ENCODE measurements at places on chromosomes 6 and 20. TPM values are rescaled to one million over a fixed set of nuclear protein-coding genes. Genes with fewer than 3 reads are reported as not detected.
A peak's percentile ranks its signal among the peaks of the same experiment; 100 is the strongest.

RAD21L1 gene
- polyA plus RNA-seq, result not detected

- no peak for DNase-seq
Measured at GRCh38 chr6:7893342-7893741, 17.2 kb downstream of the TXNDC5 start.

GRCh38 chr6:119314885-119315272 is 34.7 kb downstream of the MAN1A1 start:
- peak; percentile 26 for DNase-seq

DNA sequence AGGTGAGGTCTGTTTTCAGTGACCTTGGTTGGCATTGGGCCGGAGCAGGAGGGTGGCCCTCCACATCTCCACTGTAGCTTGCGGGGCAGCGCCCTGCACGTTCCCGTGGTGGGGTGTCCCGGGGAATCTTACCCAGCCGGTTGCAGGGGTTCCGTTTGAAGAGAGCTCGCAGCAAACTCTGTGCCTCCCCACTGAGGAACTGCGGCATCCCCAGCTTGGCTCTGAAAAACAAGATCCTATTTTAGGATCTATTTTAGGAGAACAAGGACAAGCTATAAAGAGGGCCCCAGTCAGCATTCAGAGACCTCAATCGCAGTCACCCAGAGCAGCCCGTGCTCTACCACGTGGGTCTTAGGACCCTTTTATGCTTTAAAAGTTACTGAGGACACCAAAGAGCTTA is 97.8 kb downstream of the RAMACL start:
- DNase-seq, result no peak

- DNase-seq, result no peak
Measured at GRCh38 chr20:62952373-62952967, at the start of gene SLC17A9. TSS of gene SLC17A9 (plus strand) at chr20:62952709. CDS start at chr20:62952831, 122 bp downstream.

DNA sequence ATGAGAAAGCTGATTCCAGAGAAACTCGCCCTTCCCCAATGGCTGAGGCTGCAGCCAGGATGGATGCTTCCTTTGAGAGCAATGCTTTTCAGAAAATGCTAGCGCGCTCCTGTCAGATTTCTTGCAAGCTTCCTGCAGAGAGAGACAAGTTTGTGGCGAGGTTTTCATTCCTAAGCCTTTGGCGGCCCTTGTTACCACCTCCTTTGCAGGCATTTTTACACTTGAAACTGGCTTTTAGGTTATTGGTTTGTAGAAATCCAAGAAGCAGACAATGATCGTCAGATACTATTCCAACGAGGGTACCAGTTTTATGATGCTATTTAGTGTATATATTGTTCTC is 1.1 kb downstream of the FNDC1 start:
- no peak for DNase-seq

TAP2 gene
- 16.5 TPM for polyA plus RNA-seq

NOX3 gene
- not detected for polyA plus RNA-seq

DNA sequence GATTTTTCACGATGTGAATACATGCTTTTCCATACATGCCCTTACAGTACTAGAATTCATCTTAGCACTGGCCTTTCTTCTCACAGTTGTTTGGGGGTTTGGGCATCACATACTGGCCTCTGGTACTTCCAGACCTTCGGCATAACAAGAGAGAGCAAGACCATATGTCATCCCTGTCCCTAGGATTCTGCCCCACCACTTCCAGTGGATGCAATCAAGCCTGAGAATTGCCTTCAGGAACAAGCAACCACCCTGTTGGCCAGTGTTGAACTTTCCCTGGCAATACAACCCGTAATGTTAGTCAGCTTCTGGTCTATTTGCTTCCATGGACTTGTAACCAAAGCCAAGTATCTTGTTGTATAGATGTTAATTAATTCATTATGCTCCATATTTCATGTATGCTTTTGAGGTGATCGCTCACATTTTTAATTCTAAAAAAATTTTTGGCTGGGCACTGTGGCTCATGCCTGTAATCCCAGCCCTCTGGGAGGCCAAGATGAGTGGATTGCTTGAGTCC is 15.4 kb upstream of the SLPI start:
- DNase-seq, result no peak

DNA sequence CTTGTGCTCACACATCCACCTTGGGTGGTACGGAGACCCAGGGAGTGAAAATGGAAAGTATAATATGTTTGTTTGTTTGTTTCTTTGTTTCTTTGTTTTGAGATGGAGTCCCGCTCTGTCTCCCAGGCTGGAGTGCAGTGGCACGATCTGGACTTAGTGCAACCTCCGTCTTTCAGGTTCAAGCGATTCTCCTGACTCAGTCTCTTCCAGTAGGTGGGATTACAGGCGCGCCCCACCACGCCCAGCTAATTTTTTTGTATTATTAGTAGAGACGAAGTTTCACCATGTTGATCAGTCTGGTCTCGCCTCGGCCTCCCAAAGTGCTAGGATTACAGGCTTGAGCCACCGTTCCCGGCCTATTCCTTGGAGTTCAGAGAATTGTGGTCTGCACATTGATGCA is 115.4 kb downstream of the TRIM27 start:
- DNase-seq, result no peak

CRISP2 gene
- polyA plus RNA-seq, result not detected

FRK gene
- not detected for polyA plus RNA-seq
